Renal pelvis (tissue), 12 donors: ENCODE measurements at places on chromosomes 4 and X. TPM values are rescaled to one million over a fixed set of nuclear protein-coding genes. Genes with fewer than 3 reads are reported as not detected.

KCTD8 gene
- polyA plus RNA-seq, result 3.5 TPM

SULT1E1 gene
- polyA plus RNA-seq, result 455 TPM

GAGE12F gene
- not detected for polyA plus RNA-seq

UBL4A gene
- polyA plus RNA-seq, result 32.1 TPM

SMARCAD1 gene
- polyA plus RNA-seq, result 52.8 TPM

SATL1 gene
- 0.60 TPM for polyA plus RNA-seq

SNX12 gene
- polyA plus RNA-seq, result 54.2 TPM

CT45A2 gene
- not detected for polyA plus RNA-seq

LRP2BP gene
- 5.0 TPM for polyA plus RNA-seq

GAGE1 gene
- polyA plus RNA-seq, result not detected

TBX22 gene
- 1.2 TPM for polyA plus RNA-seq

TRMT10A gene
- 15.0 TPM for polyA plus RNA-seq

TMEM192 gene
- 39.7 TPM for polyA plus RNA-seq

OTUD4 gene
- polyA plus RNA-seq, result 33.7 TPM
